ENCODE measurements at places on chromosomes 2 and 18.

- DNase-seq: no peak
Measured at GRCh38 chr2:161975813-161976160, 98.2 kb downstream of the DPP4 start.

DNA sequence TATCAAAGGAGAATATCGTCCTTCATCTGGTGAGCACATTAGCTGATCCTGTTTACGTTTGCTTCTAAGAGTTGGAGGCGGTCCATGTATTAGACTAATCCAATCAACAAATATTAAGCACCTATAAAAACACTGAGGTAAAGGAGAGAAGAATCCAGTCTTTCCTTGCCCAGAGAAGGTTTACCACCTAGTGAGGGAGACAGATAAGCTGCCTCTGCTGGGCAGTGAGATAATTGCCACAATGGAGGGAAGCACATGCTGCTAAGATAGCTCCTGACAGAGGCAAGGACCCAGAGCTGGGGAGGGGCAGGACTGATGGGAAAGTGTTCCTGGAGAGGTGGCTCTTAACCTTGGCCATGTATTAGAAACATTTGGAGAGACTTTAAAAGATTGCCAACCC is 36.7 kb upstream of the ST8SIA5 start:
- DNase-seq: no peak

DNA sequence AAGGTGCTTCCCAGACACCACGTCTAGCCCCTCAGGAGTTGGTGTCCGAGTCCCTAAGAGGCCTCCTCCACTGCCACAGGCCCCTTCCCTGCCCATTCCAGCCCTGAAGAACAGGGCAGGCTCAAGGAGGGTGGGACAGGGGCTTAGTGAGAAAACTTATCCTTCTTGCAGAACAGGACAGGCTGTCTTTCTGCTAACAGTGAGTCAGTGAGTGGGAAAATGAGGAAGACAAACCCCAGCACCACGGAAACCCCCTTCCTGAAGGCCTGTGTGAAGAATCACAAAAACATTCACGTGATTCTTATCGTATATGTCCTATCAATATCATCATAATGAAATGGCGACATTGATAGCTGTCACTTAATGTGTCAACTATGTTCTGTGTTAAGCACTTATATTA is 9.8 kb downstream of the FZD7 start:
- no peak for DNase-seq

DNA sequence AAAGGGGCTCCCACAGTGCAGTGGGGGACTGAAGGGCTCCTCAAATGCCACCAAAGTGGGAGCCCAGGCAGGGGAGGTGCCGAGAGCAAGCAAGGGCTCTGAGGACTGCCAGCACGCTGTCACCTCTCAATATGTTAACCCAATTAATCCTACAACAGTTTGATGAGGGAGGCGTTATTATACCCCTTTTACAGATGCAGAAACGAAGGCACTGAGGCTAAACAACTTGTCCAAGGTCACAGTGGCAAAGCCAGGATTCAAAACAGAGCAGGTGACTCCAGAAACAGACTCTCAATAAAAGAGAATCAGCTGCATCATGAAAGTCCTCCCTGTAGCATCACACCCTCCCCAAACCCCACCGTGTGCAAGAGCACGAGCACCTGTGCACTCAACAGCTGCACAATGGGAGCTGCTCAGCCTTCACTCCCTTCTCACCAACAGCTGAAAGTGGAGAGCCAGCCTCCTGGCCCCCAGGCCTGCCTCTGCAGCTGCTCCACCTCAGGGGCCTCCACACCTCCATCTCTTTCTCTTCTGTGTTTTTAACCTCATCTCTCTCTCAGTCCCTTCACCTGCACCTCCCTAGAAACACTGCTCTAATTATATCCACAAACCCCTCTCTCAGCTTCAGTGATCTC is 8.1 kb downstream of the NPC1 start:
- DNase-seq: no peak

DNA sequence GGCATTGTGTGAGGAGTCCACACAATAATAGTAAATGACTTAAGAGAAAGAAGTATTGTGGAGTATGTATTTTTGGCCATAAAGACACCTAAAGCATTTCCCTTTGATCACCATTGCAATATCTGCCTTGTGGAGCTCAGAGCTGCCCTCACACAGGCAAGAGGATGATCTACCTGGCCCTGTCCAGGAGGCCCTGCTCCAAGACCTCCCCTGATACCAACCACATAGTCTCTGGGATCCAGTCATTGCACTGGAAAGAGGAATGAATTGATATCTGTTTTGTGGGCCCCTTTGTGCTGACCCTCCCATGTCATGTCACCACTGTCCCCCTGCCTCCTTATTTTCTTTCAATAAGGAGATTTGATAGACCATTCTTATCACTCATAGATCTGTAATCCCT is 430.6 kb upstream of the TNP1 start:
- no peak for DNase-seq

- no peak for DNase-seq
Measured at GRCh38 chr2:229170171-229170570, 100.9 kb downstream of the PID1 start.

- DNase-seq: no peak
Measured at GRCh38 chr2:185583058-185583816, 155.4 kb upstream of the FSIP2 start.

DNA sequence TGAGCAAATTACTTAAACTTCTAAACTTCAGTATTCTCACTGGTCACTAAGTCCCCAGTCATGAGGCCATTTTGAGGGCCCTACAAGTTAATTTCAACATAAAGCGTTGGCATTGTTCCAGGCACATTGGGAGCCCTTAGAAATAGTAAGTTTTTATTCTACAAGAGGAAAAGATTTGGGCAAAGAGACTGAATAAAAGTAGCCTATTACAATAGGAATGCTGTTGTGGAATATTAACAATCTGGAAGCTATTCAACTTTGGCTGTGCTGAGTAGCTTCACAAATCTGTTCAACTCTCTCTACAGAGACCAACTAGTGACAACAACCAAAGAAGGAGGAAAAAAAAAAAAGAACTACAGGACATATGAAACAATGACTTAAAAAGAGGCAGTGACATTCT is 1287.5 kb upstream of the NXPH2 start:
- no peak for DNase-seq

DNA sequence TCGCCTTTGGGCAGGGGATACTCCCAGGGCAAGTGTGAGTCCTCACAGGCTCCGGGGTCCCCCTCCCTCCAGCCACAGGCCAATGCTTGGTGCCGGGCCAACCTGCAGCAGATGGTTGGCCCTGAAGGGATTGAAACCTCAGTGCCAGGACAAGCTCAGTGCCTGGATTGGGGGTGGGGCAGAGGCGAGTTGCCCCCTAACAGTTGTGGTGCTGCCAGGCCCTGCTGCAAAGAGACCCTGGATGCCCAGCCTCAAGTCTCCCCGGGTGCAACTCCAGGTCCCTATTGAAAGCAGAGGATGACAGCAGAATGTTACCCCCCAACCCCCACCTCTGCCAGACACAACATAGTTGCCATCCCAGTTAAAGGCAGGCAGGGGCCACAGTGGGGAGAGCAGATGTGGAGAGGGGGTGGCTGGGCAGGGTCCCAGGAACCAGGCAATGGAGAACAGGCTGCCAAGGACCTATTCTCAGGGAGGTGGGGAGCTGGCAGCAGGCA is 9.5 kb upstream of the RNF103 start:
- no peak for DNase-seq

GRCh38 chr2:60226943-60227342 is 326.5 kb downstream of the BCL11A start:
- DNase-seq: no peak

- DNase-seq: no peak
Measured at GRCh38 chr2:100749771-100750542, 70.0 kb upstream of the NPAS2 start.

DNA sequence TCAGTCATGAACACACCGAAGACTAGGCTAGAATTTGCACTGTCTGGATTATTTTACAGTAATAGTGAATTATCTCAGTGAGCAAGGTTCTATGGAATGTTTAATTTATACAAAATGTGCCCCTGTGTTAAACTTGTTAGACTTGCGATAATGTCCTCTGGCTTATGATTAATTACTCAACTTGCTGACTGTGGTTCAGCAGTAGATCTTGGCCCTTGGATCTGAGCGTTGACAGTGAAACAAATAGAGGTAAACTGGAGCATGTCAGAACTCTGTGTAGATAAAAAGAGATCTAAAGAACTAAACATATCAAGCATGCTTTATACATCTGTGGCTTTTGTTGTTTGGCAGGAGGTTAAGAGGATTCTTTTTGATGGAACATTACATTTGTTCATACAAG is 407.6 kb downstream of the DSEL start:
- no peak for DNase-seq
